Esophagus squamous epithelium (tissue), 5 donors: ENCODE measurements at places on chromosomes 3 and 15.

DNA sequence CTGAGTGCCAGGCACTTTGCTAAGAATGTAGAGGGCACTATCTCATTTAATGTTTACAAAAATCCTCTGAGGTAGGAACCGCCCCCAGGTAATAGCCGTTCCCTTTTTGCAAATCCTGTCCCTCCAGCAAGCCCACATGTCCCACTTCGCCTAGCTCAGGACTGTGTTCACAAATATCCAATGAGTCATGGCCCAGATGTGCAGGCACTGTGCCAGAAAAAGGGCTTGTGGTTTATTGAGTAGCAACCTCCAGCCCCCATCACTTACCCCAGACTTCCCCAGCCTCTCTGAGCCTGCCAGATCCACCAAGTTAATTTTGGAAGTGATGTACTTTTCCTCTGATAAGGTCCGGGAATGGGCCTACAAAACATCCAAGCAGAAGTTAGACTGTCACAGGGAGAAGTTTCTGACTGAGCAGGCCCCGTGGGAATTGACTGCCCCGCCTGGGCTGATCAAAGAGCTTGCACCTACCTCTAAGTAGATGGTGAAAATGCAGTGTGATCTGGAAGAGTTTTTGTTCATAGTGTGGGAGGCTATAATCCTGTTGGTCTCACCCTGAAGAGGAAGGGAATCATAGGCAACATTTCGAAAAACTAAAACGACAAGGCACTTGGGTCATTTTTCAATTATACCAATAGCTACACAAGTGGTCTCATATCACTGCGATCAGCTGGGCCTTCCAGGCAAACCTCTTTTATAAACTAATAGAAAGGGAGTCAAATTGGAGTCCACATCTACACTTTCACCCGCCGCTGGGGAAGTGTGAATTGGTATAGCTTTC lies 15.7 kb downstream of the KIF9 start:
- DNase-seq: no peak

- no peak for DNase-seq
These were observed 19.2 kb downstream of the SLC15A2 start for GRCh38 chr3:121913305-121913990.

- DNase-seq: no peak
These were observed 56.8 kb downstream of the TFG start for GRCh38 chr3:100766069-100766468.

DNA sequence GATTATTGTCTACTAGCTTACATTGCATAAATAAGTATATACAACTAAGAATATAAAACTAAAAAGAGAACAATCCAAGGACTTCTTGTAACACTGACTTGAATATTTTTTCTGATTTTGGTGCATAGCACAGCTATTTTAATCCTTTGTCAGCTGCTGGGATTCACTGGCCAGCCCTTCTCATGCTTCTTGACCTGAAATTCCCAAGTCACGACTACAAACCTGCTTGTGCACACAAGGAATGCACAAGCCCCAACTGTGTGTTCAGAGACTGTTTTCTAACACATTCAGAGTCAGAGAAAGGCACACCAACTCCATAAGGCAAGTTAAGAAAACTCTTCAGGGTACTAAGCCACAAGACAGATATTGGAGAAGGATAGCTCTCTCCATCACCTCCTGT lies 80.9 kb downstream of the TNIK start:
- no peak for DNase-seq

GRCh38 chr3:134749802-134750553 lies 45.1 kb upstream of the EPHB1 start:
- no peak for DNase-seq

DNA sequence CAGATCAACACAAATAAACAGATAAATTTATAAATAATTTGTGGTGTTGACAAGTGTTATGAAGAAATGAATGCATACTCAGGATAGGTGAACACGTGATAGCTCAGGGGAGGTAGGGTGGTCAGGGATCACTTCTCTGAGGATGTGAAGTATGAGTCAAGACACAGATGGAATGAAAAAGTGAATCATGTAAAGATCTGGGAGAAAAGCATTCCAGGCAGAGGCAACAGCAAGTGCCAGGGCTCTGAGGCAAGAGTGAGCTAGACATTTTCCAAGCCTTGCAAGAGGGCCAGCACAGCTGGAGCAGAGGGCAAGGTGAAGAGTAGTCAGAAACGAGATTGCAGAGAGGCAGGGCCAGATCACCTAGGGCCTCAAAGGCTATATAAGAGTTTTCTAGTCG lies 177.8 kb downstream of the WNT5A start:
- DNase-seq: no peak

DNA sequence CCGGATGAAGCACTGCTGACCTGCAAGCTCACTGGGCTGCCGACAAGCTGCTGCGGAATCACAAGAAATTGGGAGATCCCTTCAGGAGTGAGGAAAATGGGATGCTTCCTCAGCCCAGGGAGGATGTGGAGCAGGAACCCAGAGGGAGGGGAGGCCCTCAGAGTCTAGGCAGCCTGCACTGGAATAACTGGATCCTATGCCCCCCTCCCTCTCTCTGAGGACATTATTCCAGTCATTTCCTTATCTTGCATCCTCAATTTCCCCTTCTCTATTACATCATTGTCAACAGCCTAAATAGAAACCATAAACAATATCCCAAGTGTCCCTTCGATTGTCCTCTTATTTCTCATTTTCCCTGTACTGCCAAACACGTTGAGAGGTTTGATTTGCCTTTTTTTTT lies 169.0 kb downstream of the OPA1 start:
- DNase-seq: no peak

- DNase-seq: no peak
These were observed 50.3 kb upstream of the CHRNB4 start for GRCh38 chr15:78691167-78691850.

GRCh38 chr3:69200384-69201068 lies 78.1 kb upstream of the LMOD3 start:
- no peak for DNase-seq

- DNase-seq: no peak
These were observed 14.3 kb downstream of the ANP32A start for GRCh38 chr15:68806220-68807060.

DNA sequence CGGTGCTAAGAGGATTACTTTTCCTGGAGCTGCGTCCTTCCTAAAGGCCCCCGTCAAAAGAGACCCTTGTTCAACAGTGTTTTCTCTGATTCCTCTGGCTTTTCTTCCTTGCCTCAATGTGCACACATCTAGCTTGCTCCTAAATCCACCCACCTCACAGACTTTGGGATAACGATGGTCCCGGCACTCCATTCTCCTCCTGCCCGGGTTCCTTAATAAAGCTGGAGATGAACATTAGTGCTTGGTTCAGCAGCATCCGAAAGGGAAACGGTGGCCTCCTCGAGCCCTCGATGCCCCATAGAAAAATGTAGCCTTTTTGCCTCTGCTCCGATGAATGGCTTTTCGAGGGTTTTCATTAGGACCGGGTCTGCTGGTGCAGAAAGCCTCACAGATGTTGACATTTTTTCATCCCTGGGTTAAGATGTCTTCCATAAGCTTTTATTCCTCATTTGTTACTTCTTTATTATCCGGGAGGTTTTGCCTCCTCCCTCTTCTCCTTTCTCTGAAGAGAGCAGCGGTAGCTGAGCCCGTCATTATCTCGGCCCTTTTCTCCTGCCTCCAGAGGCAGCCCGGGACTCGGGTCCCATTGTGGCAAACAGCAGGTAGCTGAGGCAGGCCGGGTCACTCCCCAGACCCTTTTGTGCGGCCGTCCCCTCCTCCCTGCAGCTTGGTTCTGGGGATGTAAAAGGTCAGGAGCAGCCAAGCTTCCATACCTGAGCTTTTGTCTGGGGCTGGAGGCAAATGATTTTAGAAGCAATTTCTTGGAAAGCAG lies 64.6 kb downstream of the CPN2 start:
- DNase-seq: no peak

- DNase-seq: no peak
These were observed 4.8 kb downstream of the AQP9 start for GRCh38 chr15:58142827-58143461.

DNA sequence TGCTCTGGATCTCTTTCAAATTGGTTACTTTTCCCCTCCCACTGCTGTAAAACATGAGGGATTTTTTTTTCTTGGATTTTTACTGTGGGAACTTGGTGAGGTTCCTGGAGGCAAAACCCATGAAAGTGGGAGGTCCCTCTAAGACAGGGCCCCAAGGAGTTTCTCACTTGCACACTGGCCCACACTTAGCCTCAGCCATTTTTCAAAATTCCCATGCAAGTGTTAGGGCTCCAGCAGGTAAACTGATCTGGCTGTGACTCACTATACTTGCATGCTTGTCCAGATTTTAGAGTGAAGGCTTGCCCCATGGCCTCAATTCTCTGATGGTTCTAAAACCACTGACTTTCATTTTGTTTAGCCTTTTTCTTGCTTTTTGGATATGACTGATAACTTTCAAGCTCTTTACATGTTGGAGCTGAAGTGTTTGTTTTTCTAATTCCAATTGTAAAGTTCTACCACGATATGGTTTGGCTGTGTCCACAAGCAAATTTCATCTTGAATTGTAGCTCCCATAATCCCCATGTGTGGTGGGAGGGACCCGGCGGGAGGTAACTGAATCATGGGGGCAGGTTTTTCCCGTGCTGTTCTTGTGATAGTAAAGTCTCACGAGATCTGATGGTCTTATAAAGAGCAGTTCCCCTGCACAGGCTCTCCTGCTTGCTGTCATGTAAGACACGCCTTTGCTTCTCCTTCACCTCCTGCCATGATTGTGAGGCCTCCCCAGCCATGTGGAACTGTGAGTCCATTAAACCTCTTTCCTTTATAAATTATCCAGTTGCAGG lies 37.7 kb downstream of the MCCC1 start:
- DNase-seq: no peak

DNA sequence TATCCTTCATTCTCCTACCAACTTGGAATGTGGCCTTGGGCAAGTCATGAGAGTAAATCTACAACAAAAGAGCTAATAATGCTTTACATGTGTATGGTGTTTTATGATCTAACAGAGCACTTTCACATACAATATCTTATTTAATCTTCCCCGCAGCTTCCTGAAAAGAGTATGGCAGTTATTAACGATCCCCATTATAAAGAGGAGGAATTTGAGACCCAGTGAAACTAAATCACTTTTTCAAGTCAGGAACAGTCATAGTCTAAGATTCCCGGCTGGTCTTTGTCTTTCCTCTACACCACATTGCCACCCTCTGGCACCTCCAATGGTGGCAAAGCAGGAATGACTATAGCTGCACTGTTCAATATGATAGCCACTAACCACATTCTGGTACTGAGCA lies 69.7 kb upstream of the CMSS1 start:
- DNase-seq: no peak

DNA sequence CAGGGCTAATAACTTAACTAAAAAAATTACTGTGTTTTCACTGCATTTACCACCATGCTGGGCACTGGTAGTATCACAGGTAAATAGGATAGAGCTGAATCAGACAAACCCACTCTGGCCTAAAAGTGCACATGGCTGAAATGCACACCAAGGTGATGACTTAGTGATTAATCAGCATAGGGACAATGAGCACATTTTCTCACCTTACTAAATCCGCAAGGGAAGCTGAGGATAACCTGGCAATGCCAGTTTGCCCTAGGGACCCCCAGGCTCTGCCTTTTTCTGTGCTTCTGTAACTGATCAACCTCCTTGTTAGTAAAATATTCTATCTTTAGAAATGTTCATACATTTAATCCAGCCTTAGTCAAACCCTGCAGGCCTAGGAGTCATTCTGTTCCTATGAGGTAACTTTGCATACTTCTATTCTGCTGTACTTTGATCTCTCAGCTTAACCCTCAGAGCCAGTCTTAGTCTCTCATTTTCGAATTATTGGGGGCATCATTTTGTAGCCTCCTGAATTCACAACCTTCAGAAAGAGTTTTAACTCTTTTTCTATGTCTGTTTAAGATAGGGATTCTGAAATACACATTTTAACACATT lies 562.9 kb upstream of the KCNMB2 start:
- DNase-seq: no peak

GRCh38 chr3:35743218-35743617 lies 103.9 kb downstream of the ARPP21 start:
- no peak for DNase-seq

DNA sequence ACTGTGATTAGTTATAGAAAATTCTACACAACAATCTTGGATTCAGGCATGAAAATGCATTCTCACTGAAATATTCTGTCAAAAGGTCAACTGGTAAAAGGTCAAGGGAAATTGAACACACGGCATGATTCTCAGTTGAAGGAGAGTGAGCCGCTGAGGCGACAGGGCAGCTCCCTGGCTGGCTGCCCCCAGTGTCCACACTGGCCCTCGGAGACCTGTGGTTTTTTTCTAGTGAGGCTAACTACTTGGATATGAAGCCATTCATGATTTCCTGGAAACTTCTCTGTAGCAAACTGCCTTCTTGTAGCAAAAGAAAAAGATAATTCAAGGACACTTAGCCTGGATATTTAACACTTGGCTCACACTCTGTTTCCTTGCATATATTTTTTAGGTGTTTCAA lies 37.2 kb downstream of the AADACL2 start:
- no peak for DNase-seq

DNA sequence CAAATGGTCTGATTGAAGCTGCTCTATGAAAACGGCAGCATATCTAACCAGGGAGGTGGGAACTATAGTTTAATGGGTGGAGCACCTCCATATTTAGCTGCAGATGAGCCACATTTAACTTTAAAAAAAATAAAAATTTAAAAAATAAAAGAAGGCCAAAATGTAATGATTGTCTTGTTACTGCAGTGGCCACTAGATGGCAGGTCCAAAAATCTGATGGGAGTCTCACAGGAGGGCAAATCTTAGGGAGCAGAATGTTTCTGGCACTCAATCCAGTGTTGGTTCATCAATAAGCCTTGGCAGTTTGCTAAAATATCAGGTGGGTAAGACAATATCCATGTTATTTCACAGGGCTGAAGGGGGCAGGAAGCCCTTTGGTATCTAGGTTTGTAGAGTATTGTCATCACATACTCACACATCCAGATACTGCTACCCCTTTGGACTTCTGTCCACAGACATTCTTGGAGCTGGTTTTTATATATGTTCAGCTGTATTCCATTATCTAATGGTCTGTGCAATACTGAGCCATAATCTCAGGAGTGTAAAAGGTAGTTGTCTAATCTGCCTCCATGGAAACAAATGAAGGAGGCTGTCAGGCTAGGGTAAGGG lies 233.3 kb downstream of the TIGIT start:
- no peak for DNase-seq

DNA sequence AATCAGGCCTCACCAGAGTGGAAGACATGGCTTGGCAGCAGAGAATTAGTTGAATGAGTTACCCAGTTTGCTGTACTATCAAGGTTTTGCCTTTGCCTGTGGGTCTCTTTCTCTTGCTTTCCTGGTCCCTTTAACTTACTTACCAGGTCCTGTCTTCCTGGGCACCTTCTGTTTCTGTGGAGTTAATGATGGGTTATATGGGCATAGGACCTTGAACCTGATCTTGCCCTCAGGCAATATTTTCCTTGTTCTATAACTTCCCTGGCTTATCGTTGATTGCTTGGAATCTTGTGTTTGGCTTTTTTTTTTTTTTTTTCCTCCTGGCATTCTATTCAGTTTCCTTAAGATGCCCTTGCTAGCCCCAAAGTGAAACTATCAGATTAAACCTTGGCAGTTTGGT lies 106.8 kb downstream of the HHLA2 start:
- DNase-seq: no peak

DNA sequence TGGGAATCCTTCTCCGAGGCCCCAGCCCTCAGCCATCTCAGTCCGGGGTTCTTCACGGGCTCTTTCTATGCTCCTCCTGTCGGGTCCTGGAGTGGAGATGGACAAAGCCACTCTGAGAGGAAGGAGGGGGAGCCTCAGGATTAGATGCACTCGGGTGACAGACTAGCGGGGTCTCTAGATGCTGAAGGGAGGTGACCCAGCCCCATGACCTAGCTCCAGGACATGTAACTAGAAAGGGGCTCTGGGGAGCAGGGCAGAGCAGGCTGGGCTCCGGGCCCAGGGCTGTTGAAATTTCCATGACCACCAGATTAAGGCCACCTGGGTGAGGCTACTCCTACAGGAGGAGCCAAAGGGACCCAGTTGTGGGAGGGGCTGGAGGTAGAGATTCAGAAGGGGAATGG lies 14.8 kb upstream of the SKIC8 start:
- DNase-seq: no peak
